Frontal cortex (tissue), 4 donors: ENCODE measurements at places on chromosomes 1 and 21.
A peak's percentile ranks its signal among the peaks of the same experiment; 100 is the strongest.

DNA sequence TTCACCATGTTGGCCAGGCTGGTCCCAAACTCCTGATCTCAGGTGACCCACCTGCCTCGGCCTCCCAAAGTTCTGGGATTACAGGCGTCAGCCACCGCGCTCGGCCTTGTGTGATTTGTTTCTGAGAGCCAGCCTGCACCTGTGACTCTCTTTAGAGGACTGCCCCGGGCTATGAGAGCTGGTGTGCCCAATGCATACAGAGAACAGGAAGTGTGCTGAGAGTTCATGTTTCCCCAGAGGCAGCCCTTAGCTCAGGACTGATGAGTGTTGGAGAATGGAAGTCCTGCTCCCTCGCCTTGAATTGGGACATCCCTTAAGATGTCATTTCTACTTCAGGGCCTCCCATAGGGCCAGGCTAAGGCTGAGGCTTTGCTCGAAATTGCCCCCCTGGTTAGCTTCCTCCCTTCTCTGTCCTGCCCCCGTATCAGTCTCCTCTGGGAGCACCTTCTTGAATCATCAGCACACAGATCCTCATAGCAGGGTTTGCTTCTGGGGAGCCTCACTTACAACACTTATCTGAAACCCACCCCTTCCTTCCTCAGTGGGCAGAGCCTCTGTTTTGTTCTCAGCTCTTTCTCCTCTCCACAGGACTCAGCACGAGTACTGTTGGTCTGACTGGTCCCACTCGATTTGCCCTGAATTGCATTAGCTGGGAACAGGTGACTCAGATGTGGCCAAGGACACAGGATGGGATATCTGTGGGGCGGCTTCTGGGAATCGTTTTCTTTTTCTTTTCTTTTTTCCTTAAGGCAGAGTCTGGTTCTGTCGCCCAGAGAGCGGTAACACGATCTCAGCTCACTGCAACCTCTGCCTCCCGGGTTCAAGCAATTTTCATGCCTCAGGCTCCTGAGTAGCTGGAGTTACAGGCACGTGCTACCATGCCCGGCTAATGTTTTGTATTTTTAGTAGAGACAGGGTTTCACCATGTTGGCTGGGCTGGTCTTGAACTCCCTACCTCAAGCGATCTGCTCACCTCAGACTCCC, 80.1 kb downstream of the UBIAD1 start:
- no peak for DNase-seq

DNA sequence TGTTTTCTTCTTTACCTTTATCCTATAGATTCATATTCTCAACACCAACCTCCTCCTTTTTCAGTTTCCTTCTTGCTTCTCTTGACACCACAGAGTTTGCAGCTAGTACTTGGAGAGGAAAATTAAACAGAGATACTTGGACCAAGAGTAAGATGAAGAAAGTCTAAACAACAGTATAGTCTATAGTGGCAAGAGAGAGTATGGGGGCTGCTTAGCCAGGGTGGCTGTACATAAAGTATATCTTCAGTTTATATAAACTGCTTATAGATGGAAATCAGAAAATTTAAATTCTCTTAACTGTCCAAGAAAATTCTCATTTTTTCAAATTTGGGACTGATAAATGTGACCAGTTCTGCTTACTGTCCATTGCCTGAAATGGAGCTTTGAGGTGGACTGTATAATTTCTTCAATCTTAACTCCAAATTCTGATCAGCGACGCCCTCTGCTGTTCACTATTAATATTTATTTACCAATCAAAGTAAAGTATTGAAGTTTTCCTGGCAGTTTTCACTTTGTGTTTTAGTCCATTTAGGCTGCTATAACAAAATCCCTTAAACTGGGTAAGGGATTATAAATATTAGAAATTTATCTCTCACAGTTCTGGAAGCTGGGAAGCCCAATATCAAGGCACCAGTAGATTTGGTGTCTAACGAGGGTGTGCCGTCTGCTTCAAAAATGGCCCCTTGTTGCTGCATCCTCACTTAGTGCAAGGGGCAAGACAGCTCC, 14.8 kb upstream of the METTL18 start:
- peak; percentile 13 for DNase-seq

DNA sequence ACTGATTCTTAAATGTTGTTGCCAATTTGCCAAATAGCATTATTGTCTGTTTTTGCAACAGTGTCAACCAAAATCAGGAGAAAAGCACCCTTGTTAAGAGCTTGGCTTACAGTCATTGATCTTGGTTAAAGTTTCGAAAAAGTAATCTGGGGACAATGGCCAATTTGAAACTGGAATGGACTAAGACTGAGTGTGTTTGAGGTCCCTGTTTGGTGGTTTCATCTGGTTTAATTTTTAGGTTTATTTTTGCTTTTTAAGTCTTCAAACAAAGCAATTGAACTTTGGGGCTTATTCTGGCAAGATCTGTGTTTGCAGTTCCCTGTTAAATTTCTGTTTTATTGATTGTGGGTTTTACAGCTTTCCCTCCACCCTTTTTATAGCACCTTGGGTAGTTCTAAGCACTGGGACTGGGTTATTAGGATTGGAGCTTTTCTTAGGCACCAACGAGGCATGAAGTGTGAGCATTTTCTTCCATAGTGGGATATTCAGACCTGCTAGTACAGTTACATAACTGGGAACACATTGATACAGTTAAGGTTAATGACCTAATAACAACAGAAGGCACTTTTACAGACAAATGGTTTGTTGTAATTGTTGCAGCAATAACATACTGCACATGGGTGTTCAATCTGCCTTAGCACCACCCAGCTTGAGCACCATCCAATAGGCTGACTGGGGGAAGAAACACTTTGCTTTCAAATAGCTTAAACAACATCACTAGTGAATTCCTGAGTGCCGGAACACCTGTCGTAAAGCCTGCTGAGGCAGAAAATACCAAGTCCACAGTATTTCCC, 40.6 kb upstream of the MAP10 start:
- DNase-seq = no peak

DNA sequence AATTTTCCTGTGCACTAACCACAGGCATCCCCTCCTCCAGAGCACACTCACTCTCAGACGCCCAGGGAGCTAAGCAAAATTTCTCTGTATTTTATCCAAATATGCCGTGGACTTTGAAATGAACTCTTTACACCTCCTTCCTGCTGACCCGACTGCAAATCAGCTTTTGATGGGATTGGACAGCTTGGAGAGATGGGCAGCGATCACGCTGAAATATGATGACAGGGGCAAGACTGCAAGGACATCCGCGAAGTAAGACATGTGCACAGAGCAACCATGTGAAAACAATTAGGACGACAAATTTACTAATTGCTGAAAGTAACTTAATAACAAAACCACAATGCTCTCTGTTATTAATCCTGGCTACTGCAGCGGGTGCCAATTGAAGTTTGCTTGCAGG, 64.6 kb upstream of the CLDN14 start:
- DNase-seq = no peak

DNA sequence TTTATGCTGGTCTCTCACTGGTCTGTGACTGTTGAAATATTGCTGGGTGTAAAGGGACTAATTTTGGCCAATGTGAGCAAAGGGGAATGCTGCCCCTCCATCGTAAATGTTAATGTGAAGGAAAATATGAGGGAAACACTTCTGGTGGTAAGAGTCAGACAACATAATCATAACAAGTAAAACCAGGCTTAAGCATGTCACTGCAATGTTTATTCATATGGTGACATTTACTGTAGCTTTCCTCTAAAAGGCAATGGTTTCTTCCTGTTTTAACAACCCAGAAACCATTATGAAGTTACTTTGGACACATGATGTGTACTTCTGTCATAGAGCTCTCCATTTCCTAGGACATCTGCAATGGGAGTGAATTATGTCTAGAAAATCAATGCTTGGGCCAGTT, 358.0 kb downstream of the LMO4 start:
- DNase-seq = no peak

GRCh38 chr1:201515062-201515750, 8.3 kb upstream of the CSRP1 start:
- DNase-seq = no peak

DNA sequence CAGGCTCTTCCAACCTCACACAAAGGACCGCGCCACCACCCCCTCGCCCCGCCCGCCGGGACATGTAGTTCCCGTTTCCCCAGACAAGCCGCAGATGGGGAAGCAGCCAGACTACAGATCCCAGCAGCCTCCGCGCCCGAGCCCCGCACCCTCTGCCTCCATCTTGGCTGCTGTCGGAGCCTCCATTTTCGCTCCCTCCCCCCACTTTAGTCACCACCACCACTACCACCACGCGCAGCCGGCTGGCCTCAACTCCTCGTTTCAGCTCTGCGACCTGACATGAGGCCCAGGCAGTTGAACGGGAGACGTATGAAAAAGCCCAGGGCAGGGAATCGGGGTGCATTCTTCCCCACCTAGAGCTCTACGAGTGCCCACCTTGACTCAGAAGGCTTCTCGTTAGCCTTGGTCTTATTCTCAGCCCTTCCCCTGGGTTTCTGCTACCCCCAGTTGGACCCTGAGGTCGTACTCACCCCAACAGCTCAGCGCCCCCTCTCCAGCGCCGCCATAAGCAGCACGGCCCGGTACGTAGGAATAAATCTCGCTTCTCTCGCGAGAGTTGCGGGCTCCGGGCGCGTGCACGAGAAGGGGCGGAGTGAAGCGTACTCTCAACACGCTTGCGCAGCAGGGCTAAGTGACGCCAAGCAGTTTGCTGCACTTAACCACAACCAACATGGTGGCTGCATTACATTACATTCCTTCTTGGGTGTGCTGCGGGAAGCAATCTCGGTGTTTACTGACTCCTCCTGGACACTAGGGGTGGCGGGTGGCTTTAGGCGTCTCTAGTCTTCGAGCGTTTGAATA, at the start of gene CSDE1:
CSDE1 (minus strand) TSS at position 530 of the 801 bp plus-strand sequence. CDS start 18,094 bp downstream, outside the sequence.
- peak; percentile 88 for DNase-seq

DNA sequence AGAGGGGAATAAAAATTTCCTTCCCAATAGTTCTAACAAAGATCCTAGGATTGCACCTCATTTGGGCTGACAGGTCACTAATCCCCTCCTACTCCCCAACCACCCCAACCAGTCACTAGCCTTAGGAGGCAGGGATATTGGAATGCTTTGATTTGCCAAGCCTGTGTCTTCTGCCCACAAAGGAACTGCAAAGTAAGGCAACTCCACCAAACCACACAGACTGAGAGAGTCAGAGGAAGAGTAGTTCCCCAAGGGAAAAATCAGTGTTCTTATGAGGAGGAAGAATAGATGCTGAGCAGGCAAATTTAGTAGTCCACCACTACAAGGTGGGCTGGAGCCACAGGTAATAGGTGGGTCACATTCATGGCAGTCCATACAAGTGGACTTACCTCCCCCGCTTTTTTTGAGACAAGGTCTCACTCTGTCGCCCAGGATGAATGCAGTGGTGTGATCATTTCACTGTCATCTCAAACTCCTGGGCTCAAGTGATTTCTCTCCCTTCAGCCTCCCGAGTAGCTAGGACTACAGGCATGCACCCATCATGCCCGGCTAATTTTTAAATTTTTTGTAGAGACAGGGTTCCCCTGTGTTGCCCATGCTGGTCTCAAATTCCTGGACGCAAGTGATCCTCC, 3.7 kb upstream of the TMEM39B start:
- no peak for DNase-seq

- no peak for DNase-seq
Measured at GRCh38 chr1:212864201-212864600, 6.1 kb downstream of the FLVCR1 start.

DNA sequence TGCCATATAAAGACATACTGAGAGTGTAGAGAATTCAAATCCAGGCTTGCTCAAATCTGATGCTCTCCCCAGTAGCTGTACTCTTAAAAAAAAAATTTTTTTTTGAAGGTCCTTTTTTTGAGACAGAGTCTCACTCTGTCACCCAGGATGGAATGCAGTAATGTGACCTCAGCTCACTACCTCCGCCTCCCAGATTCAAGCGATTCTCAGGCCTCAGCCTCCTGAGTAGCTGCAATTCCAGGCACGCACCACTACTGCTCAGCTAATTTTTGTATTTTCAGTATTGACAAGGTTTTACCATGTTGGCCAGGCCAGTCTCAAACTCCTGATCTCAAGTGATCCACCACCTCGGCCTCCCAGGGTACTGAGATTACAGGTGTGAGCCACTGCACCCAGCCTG, 28.7 kb downstream of the STYXL2 start:
- no peak for DNase-seq

- DNase-seq = no peak
Measured at GRCh38 chr1:117537291-117537920, 68.4 kb upstream of the TENT5C start.

DNA sequence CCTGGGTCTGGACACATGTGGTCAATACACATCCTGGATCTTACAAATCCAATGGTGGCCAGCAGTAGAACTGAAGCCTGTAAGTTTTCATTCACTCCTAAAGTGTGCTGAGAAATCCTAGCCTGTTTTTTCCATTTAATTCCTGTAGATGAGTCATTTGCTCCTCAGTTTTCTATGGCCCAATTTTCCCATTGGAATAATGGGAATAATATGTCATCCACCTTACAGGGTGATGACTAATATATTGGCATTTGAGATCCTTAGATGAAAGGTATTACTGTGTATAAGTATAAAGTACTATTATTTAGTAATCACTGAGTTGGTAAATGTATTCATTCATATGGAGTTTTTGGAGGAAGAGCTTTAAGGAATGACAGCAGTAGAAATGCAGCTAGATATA, 89.7 kb upstream of the ADAR start:
- DNase-seq = no peak
